Esophagus (tissue), 2 donors: ENCODE measurements at places on chromosomes 5 and 9. TPM values are rescaled to one million over a fixed set of nuclear protein-coding genes. Genes with fewer than 3 reads are reported as not detected.

The SHB gene
- polyA plus RNA-seq: 15.7 TPM

The AMBP gene
- polyA plus RNA-seq: 0.11 TPM

The IGIP gene
- polyA plus RNA-seq: 2.3 TPM

The TRMO gene
- 8.9 TPM for polyA plus RNA-seq

The GABBR2 gene
- not detected for polyA plus RNA-seq

The PDLIM4 gene
- 58.9 TPM for polyA plus RNA-seq

The NFIB gene
- 6.6 TPM for polyA plus RNA-seq

The RAI14 gene
- polyA plus RNA-seq: 2.1 TPM

The CMYA5 gene
- 0.46 TPM for polyA plus RNA-seq

The SPINK6 gene
- polyA plus RNA-seq: 0.59 TPM

The TENT4A gene
- 8.9 TPM for polyA plus RNA-seq

The ZNF367 gene
- 1.6 TPM for polyA plus RNA-seq

The KIAA1191 gene
- polyA plus RNA-seq: 44.4 TPM

The GLDC gene
- 2.3 TPM for polyA plus RNA-seq

The UBTD2 gene
- polyA plus RNA-seq: 5.8 TPM

The HOMER1 gene
- polyA plus RNA-seq: 1.6 TPM

The FOXD4 gene
- 0.16 TPM for polyA plus RNA-seq

The CDK5RAP2 gene
- polyA plus RNA-seq: 20.4 TPM
